Brain (organoid and tissue), 16 donors: ENCODE measurements at places on chromosomes 2 and 18. TPM values are rescaled to one million over a fixed set of nuclear protein-coding genes. Genes with fewer than 3 reads are reported as not detected.

ATG9A gene
- polyA plus RNA-seq = 59.1 TPM

INHA gene
- polyA plus RNA-seq = 0.37 TPM

SERPINB2 gene
- polyA plus RNA-seq = not detected

SIGLEC15 gene
- polyA plus RNA-seq = 6.3 TPM

GAREM2 gene
- polyA plus RNA-seq = 14.9 TPM

HTR2B gene
- not detected for polyA plus RNA-seq

HDAC4 gene
- 8.5 TPM for polyA plus RNA-seq

GREB1 gene
- polyA plus RNA-seq = 11.3 TPM

RNPEPL1 gene
- 48.5 TPM for polyA plus RNA-seq

GRB14 gene
- polyA plus RNA-seq = 1.0 TPM

ILKAP gene
- polyA plus RNA-seq = 41.2 TPM

OTOS gene
- 3.5 TPM for polyA plus RNA-seq

SEMA4C gene
- polyA plus RNA-seq = 32.9 TPM

DNAJC10 gene
- 19.9 TPM for polyA plus RNA-seq

MOGAT1 gene
- not detected for polyA plus RNA-seq

CRYBA2 gene
- polyA plus RNA-seq = 9.1 TPM

SLC9A4 gene
- polyA plus RNA-seq = not detected

MERTK gene
- 6.3 TPM for polyA plus RNA-seq

CXCR1 gene
- 0.49 TPM for polyA plus RNA-seq

RAB6C gene
- 0.29 TPM for polyA plus RNA-seq

TUBB8B gene
- 0.80 TPM for polyA plus RNA-seq

GAL3ST2 gene
- polyA plus RNA-seq = not detected

CHN1 gene
- 195 TPM for polyA plus RNA-seq
